ENCODE measurements at places on chromosomes 12 and 14.
A peak's percentile ranks its signal among the peaks of the same experiment; 100 is the strongest.

GRCh38 chr14:20799892-20800544, 2.6 kb downstream of the RNASE1 start:
- DNase-seq: no peak

DNA sequence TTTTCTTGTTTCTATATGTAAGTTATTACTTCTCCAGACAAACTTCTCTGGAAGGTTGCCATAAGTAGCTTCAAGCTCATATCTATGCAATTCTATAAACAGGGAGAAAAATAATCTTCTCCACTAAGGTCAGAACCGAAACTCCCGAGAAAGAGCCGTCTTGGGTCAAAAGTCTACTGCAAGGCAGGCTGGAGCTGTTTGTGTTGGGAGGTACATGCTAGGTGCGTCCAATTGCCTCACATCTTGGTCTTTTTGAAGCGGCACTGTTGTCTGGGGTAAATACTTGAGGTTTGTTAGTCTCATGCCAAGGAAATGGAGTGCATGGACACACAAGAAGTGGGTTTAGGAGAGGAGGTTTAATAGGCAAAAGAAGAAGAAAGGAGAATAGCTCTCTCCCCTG, 674.7 kb upstream of the TMEM132C start:
- no peak for DNase-seq

- no peak for DNase-seq
Observed at GRCh38 chr12:14256121-14256520, 109.4 kb upstream of the ATF7IP start.

- no peak for DNase-seq
Observed at GRCh38 chr12:118704527-118705241, 276.7 kb upstream of the SRRM4 start.

- no peak for DNase-seq
Observed at GRCh38 chr12:65825183-65825506, 862 bp downstream of the HMGA2 start.

DNA sequence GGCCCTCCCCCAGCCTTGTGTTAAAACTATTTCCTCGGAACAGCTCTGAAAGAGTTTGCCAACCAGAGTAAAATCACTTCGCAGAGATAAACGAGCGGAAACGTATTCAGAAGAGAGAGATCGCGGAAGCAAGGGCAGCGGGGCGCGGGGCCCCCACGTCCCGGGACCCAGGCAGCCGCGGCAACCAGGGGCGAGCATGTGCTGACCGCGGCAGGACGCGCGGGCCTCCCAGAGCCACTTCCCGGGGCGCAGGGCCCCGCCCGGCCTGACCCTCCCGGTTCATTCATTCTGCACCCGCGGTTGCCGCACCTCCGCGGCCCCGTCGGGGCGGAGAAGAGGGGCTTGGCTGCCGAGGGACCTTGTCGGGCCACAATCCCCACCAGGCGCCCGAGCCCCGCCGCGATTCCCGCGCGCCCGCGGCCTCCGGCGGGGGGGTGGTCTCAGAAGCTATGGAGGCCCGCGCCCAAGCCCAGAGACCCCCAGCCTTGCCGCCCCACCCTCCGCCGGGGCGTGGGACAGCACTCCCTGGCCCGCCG, 598 bp downstream of the UBE2N start:
- no peak for DNase-seq

- no peak for DNase-seq
Observed at GRCh38 chr12:20404576-20405346, 36.4 kb downstream of the PDE3A start.

- no peak for DNase-seq
Observed at GRCh38 chr14:99579120-99579836, 24.7 kb downstream of the CCDC85C start.

- no peak for DNase-seq
Observed at GRCh38 chr14:104356738-104357688, 218.6 kb downstream of the KIF26A start.

DNA sequence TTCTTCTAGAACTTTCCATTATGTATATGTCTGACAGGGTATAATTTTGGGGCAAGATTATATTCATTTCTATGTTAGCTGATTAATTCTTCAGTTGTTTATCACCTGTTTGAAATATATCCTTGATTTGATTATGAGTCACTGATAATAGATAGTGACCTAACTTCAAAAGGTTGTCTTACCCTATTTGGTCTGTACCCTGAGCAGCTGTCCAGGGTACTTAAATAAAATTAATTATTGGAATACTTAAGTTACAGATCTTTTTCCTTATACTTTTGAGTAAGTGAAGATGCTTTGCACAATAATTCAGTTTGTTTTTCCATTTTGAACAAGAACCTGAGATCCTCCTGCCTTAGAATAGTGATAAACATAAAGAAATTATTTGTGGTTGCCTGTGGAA, 13.2 kb upstream of the NPAS3 start:
- DNase-seq: no peak

DNA sequence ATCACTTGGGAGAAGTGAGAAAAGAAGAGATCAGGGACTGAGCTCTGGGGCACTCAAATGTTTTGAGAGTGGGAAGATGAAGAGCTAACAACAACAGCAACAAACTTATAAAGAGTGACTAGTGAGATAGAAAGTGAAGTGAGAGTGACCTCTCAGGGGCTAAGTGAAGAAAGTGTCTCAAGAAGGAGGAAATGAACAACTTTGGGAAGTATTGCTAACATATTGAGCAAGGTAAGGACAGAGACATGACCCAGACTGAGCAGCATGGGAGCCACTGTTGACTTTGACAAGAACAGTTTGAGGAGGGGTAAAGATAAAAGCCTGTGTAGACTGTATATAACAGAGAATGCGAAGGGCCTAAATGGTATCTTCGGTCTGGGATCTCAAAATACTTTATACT, 155.1 kb upstream of the BTG1 start:
- no peak for DNase-seq

DNA sequence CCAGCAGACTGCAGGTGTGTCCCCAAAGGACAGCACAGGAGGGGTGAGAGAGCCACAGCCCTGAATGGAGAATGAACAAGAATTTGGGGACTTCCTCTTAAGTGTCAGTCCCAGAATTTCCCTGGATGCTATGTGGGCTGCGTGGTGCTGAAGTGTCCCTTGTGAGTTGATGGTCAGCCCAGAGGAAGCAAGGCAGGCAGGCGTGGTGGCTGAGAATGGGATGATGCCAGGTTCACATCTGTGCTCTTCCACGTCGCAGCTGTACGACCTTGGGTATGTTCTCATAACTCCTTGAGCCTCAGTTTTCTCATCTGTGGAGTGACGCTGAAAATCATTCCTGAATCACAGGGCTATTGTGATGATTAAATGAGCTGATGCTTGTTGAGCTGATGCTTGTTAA, 62.1 kb upstream of the GPATCH2L start:
- DNase-seq: no peak

DNA sequence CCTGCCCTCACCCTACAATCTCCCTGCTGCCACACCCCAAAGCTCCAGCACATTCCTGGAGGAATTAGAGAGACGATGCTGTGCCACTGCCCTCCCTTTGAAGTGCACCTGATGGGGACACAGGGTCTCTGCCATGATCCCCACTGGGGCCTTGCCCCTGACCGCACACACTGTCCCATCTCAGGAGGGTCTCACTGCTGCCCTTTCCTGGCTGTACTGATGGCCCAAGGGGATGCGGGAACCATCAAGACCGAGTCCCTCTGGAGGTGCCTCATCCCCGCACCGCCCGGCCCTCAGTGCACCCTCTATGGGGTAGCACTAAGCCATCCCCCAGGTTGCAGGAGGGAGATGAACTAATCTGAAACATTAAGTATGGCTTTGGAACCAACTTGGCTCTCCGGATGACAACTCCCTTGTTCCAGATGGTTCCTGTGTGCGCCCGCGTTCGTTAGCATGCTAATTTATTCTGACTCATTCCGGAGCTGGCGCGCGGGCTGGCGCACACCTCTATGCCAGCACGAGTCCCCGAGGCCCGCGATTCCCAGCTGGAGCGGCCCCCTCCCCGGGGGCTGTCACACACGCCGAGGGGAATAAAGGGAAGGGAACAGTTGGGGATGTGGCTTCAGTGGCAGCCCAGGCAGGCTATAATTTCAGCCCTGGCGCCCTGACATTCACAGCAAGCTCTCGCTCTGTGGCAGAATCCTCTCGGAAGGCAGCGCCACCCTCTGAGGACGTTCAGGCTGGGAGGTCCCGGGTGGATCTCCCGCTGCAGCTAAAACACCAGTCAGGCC, 34.2 kb upstream of the C14orf180 start:
- peak; percentile 95 for DNase-seq

DNA sequence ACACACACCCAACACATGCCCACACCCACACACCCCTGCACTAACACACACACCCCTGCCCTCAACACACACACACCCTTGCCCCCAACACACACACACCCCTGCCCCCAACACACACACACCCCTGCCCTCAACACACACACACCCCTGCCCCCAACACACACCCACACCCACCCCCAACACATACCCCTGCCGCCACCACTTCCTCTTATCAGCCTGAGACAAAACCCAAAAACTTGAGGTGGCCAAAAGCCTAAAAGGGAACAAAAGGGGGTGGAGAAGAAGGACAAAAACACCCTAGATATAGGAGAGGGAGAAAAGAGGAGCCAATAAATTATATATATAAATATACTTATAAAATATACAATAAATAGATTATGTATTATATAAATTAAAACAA, 9.1 kb upstream of the DEGS2 start:
- DNase-seq: no peak

DNA sequence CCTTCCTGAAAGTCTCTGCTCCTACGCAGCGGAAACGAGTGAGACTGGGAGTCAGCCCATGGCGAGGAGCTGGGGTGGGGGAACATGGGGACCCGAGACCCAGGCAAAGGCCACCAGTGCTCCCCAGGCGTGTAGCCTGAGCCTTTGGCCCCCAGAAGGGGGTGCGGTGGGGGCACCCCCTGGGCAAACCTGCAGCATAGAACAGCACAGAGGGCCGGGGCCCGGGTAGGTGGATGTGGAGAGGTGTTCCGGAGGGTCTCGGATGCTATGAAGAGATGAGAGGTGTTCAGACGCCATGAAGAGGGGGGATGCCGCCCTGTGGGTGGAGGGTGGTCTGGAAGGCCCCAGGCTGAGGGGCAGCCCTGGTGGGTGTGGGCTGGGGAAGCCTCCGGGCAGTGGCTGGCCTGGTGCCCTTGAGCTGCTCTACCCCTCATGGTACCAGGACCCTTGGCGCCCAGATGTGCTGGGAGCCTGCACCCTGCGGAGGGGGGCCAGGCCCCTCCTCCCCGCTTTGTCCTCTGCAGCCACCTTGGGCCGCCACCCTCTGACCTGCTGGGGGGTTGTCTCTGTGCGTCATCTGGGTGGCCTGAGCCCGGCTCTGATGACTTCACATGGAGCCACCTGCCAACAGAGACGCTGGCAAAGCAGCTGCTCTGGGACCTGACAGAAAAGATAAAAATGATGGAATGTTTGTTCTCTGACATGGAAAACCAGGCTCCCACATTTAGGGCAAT, 83.4 kb downstream of the KIF26A start:
- peak; percentile 41 for DNase-seq

- DNase-seq: no peak
Observed at GRCh38 chr12:124216966-124217365, 77.9 kb upstream of the RFLNA start.

- peak; percentile 32 for DNase-seq
Observed at GRCh38 chr12:1768615-1769014, 51.8 kb upstream of the LRTM2 start.

GRCh38 chr14:96176275-96176674, 28.4 kb upstream of the BDKRB2 start:
- no peak for DNase-seq

GRCh38 chr14:76830556-76830955, 4.3 kb downstream of the LRRC74A start:
- DNase-seq: no peak

- DNase-seq: no peak
Observed at GRCh38 chr12:72098622-72099021, 160.0 kb downstream of the TPH2 start.

DNA sequence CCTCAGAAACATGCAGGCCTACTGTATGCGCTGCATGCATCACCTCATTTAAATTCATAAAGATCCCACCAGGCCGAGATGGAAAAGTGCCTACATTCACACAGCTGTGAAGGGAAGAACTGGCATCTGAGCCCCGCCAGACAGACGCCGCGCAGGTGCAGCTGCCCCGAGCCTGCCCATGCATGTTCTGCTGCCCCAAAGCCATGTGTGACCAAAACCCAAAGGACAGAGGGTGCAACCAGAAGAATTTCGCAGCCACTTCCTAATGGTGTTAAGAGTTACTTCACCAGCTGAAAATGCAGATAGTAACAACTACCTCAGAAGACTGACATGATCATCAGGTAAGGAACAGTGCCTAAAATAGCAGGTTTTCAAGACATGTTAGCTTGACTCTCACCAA, 13.5 kb upstream of the KRT8 start:
- no peak for DNase-seq

DNA sequence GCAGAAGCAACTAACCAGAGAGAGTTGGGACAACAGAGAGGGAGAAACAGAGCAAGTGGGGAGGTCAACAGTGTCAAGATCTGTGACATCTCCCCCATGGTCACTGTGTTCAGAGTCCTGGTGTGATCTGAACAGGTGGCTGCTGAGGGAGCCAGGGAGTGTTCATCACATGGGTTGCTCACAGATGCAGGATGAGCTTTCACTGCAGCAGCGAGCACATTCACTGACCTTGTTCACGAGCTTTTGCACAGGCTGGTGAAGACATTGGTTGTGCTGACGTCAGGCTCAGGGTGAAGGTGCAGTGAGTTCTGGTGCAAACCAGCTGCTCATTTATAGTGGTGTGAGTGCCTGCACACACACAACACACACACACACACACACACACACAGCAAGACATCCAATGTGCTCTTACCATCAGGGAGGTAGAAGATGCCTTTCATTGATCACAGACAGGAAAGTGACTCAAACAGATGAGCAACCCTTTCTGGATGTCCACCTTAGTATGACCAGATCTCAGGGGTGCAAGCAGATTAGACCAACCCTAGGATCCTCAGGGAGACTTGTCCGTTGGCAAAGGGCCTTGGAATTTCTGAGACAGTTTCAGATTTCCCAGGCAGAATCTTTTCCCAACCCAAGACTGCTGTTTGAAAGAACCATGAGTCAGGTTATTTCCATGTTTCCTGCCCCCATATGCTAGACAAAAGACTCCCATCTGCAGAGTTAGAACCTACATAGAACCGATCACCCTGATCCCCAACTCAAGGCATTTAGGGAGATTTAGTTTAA, 44.3 kb upstream of the OR10AD1 start:
- DNase-seq: no peak
